ENCODE measurements at places on chromosomes 1 and 21.

DNA sequence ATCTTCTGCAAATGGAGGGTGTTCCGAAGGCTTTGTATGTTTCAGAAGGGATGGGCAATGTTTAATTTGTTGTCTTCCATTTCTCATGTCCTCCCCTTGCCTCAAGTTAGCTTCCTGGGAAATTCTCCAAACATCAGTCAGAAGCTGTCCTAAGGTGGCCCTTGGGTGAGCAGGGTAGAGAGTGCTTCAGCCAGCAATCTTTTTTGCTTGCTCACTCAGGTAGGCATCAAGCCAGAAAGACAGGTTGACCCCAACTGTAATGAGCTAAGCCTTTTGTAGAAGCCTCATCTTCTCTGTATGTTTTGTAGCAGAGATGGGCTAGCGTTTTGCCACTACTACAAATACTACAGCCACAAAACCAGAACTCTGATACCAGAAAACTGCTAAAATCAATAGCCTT, 321.5 kb upstream of the FAM78B start:
- DNase-seq: no peak

DNA sequence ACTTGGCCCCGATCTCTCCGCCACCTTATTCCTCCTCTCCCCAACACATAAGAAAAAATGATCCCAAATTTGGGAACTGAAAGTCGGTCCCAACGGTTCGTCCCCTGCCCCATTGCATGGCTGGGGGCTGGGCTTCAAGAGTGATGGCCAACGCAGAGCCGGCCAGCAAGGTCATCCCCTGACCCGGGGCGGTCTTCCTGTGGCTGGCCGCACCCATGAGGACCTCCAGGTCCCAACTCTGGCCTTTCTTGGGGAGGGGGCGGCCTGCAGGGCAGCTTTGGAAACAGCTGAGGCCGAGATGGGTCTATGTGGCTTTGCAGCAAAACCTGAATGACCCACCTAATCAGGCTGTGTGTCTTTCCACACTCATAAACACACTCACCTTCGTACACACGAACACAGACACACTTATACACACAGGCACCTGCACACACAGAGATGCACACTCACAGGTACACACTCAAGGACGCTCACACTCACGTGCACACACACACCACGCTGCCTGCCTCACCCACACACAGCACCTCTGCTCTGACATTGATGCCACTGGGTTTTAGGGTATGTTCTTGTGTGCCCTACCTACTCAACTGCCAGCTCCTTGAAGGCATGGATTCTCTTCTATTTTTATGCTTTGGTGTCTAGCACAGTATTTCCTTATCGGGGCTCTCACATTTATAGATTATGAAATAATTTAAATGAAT, 562 bp downstream of the DYNLT5 start:
- DNase-seq: no peak

DNA sequence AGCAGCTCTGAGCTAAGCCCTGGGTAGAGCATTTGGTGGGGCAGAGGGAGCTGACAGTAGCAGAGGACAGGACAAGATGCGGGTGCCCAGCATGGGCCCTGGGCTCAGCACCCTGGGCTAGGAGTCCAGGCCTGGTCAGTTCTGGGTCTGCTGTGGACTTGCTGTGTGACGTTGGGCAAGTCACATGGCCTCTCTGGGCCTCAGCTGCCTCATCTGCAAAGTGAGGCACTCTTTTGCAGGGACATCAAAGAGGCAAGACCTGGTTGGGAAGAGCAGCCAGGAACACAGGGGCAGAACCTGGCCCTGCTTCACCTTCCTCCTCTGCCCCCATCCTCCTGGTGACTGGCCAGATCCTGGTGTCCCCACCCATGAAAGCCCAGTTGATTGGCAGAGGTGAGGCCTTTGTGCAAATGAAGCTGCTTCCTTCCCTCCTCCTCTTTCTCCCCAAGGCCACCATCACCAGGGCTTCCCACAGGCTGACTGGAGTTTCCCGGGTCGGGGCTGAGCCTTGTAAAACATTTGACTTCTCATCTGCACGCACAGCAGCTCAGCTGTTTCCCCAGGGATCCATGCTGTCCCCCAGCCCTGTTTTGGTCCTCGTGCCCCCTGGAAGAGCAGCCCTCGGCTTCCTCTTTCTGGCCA, 350.5 kb downstream of the MATN1 start:
- no peak for DNase-seq

- DNase-seq: no peak
Observed at GRCh38 chr1:227886993-227887696, 60.6 kb downstream of the WNT9A start.

DNA sequence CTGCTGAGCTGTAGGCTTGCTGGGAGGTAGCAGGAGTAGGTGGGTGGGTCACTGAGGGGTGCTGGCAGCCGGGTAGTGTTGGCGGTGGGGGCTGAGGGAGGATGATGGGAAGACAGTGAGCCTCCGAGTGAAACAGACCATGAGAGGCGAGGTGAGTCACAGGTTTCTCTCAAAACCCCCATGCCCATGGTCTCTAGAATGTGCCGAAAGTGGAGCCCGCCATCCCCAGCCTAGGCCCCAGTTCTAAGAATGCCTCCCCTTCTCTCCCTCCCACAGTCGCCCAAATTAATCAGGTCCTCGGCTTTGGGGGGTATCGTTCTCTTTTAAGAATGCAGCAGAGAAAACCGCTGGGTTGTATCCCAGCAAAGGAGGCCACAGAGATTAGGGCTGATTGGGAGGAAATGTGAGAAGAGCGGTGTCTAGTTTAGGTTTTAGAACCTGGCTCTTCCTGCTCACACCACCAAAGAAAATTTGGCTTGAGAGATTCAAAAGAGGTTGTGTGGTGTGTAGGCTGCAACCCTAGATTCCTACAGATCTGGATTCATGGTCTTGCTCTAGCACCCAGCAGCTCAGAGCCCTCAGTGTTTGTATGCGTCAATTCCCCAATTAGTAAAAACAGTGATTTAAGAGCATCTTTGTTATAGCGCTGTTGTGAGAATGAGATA, 27.7 kb upstream of the IL19 start:
- DNase-seq: peak; percentile 38

- no peak for DNase-seq
Observed at GRCh38 chr21:45031571-45032191, 42.7 kb upstream of the ADARB1 start.

DNA sequence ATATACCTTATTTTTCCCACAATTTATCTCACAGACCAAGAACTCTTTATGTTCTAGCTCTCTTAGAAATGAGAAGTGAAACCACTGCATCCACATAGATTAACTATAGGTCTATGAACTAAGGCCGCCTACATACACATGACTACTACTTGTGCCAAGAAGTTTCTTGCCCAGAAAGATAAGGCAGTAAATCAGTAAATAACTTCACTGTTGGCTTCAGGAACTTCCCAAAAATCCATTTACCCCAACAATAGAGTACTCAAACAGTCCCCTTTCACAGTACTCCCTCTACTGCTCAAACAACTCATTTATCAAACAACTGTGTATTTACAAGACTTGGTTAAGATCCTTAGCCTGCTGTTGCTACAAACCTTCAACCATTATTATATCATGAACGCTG, 96.5 kb downstream of the NME7 start:
- no peak for DNase-seq

GRCh38 chr1:245169376-245169775, 14.6 kb downstream of the KIF26B start:
- DNase-seq: no peak

DNA sequence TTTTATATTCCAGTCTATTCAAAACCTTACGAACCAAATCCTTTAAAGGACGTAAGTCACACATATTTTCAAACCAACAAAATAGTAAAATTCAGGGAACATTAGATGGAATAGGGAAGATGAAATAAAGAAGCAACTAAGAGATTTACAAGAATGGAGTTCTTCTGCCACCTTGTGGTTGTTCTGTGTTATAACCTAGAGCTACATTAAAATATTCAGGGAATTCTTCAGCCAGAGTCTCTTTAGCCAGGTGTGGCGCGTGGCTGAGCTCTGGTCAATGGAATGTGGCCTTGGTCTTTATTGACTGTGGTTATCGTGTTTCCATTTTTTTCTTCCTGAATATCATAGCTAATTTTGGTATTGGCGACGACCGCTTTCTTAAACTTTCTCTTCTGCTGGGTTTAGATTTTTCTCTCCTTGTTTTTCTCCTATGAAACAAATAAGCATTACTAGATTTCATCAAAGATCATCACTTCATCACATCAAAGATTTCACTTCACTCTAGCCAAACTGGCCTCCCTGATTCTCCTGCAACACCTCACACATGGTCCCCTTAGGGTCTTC, 221.3 kb downstream of the MRPL39 start:
- no peak for DNase-seq

GRCh38 chr1:235093696-235094592, 34.7 kb downstream of the TOMM20 start:
- peak; percentile 69 for DNase-seq
